ENCODE measurements at places on chromosomes 2 and 18.

DNA sequence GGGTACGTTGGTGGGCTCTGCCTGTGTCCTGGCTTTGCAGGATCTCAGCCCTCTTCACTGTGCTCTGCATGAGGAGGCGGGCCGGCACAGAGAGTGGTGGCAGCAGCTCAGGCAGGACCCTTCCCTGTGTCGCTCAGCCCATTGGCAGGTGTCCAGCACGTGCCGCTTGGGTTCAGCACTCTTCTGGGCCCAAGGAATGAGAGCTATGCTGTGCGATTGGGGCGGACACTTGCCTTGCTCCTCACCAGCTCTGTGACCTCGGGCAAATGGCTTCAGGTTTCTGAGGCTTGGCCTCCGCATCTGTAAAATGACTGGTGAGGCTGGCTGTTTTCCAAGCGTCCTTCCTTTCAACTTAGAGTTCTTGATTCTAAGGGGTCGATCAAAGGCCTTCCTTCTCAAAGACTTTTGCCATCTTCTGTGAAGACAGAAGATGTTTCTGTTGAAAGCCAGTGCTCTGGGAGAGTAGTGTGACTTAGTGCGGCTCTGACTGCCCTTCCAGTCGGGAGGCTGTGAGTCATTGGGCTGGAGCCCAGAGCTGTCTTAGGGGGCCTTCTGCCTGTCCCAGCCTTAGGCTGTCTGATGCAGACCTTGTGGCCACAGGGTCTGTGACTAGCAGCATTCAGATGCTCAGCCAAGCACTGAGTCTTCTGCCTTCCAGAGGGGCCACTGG, 35.6 kb downstream of the GLI2 start:
- no peak for DNase-seq

GRCh38 chr2:239830121-239831000, 194.8 kb downstream of the NDUFA10 start:
- no peak for DNase-seq

GRCh38 chr18:78735131-78736014, 244.2 kb upstream of the SALL3 start:
- DNase-seq = no peak

- DNase-seq = no peak
Measured at GRCh38 chr2:118085173-118086023, 2.9 kb upstream of the INSIG2 start.

All from activated CD4-positive, alpha-beta T cell treated with anti-CD3 and anti-CD28 coated beads, Interleukin-2, amount 50 U/mL, for 1 hour (primary cell).